Right renal pelvis (tissue), 4 donors: ENCODE measurements at places on chromosomes 5 and 9. TPM values are rescaled to one million over a fixed set of nuclear protein-coding genes. Genes with fewer than 3 reads are reported as not detected.

GRCh38 chr5:176882567-176882903 lies 16.6 kb downstream of the HK3 start:
- no peak for DNase-seq

The PALM2AKAP2 gene
- polyA plus RNA-seq: 9.1 TPM

DNA sequence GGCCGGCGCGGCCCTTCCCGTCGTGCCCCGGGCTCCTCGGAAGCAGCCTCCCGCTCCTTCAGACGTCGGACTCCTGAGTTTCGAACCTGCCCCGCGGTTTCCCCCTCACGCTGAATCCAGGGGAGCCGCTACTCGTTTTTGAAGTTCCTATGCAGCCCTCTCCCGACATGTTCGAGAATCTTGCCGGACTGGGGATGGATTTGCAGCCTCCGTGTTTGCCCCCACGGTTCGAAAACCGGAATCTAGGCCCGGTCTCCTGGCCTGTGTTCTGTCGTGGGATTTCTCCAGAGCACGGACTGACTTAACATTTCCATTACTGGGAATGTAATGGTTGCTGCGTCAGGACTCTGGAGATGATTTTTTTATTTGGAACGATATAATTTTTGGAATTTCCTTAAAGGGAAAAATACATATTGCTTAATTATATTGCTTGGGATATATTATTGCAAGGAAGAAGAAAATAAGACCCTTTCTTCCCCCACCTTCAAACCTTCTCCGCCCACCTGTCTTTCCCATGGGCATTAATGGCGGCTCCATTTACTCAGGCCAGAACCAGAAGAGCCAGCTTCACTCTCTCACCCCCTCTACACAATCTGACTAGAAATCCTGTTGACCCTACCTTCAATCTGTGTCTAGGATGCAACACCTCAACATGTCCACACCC lies 8.5 kb upstream of the MGAT1 start:
- DNase-seq: no peak

DNA sequence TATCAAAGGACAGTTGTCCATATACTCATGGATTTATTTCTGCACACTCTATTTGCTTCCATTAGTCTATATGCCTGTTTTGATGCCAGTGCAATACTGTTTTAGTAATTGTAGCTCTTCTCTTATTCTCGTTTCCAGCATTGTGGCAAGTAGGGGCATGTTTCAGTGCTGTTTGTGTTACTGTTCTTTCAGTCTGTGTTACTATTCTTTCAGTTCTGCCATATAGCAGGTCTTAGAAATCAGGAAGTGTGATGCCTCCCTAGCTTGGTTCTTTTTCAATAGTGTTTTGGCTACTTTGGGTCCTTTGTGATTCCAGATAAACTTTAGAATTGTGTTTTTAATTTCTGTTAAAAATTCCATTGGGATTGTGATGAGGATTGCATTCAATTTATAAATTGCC lies 180.5 kb upstream of the PTPRD start:
- no peak for DNase-seq

The INIP gene
- polyA plus RNA-seq: 38.4 TPM

- no peak for DNase-seq
Measured at GRCh38 chr5:127515693-127516440, 1.6 kb upstream of the PRRC1 start.

DNA sequence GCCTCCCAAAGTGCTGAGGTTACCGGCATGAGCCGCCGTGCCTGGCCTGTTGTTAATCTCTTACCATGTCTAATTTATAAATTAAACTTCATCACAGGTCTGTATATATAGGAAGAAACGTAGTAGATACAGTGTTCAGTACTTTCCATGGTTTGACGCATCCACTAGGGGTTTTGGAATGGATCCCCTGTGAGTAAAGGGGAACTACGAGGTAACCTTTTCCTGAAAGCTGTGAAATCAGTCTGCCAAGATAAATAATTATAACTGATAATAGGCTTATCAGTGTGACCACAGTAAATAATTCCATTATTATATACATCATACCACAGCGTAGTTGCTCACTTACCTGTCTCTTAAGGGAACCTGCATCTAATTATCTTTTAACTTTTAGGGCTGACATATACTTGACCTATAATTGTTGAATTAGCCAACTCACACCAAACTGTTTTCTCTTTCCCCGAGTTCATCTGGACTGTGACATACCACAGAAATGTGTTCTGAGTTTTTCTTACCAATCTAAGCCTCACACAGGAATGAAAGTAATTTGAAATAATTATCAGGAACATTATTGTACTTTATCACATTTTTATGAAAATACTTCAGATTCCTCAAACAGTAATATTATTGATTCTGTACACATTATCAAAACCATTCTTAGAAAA lies 42.9 kb downstream of the DAPK1 start:
- no peak for DNase-seq

- no peak for DNase-seq
Measured at GRCh38 chr5:153660919-153661318, 170.4 kb downstream of the GRIA1 start.

The KIAA0825 gene
- polyA plus RNA-seq: 5.1 TPM

- DNase-seq: no peak
Measured at GRCh38 chr9:110809038-110809595, 140.5 kb downstream of the MUSK start.

DNA sequence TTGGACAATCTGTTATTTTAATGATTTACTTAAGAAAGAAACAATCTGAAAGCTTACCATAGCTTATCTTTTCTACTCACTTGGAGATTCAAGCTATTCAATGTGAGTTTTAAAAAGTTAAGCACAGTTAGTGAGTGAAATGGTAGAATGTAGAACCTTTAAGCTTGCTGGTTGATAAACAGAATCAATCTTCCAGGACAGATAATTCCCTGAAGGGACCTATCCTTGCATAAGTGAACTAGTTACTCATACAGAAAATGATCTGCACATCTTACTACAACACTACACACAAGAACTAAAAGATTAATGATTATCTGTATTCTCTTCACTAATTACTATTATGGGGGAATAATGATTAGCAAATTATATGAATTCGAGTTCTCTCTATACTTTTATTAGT lies 165.6 kb downstream of the PALM2AKAP2 start:
- DNase-seq: no peak

DNA sequence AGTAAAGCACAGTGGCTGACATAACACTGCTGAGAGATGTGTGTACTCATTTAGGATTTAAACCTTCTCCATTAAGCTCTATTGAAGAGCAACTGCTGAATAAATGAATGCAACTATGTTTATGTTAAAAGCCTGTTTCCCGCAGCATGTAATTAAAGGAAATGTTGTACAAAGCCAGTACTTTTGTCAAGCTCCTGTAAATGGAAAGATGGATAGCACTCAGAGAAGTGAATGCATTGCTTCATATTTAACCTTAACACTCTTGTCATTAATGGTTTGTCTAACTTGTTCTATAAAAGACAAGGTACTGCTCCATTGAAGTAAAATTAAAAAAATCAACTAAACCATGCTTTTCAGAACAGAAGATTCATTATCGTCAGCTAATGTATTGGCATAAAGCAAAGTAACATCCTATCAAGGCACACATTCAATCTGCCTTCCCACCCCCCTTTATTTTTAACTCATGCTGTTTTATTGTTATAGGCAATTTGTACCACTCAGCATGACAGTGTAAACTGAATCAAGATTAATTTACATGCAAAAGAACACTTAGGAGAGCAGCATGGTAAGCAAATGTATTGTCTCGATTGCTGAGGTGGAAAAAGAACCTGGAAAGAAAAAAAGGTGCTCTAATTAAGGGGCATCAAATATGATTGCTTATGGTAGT lies 240.9 kb upstream of the TBCA start:
- no peak for DNase-seq

GRCh38 chr5:40680741-40681362 lies 1.1 kb downstream of the PTGER4 start:
- DNase-seq: no peak

- no peak for DNase-seq
Measured at GRCh38 chr5:154315196-154315595, 124.7 kb downstream of the GALNT10 start.

- no peak for DNase-seq
Measured at GRCh38 chr9:110950041-110950645, 88.1 kb downstream of the LPAR1 start.

The CNTNAP3 gene
- 4.6 TPM for polyA plus RNA-seq

The KCNN2 gene
- polyA plus RNA-seq: 4.2 TPM

- DNase-seq: no peak
Measured at GRCh38 chr9:125649315-125649714, 57.7 kb downstream of the MAPKAP1 start.

- DNase-seq: no peak
Measured at GRCh38 chr5:107456281-107456715, 214.4 kb downstream of the EFNA5 start.

The ORM2 gene
- 0.17 TPM for polyA plus RNA-seq

The FBXL7 gene
- 25.9 TPM for polyA plus RNA-seq

DNA sequence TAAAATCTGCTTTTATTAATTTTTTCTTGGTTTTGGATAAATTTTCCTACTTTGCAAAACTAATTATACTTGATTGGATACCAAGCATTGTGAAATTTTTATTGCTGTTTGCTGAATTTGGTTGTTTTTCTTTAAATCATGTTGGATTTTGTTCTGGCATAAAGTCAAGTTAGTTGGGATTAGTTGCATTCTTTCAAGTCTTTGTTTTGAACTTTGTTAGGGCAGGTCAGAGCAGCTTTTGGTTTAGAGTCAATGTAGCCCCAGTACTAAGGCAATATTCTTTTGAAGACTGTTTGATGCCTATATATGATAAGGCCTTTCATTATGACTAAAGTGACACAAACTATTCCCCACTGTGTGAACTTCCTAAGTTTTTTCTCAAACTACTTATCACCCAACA lies 531.1 kb downstream of the RASEF start:
- no peak for DNase-seq

The SYK gene
- polyA plus RNA-seq: 35.0 TPM

- DNase-seq: no peak
Measured at GRCh38 chr5:119358901-119359603, 3.2 kb downstream of the TNFAIP8 start.

- DNase-seq: no peak
Measured at GRCh38 chr9:84691634-84692033, 22.1 kb downstream of the NTRK2 start.

- DNase-seq: no peak
Measured at GRCh38 chr5:160693831-160694465, 158.1 kb downstream of the ATP10B start.

GRCh38 chr5:92678640-92679039 lies 902.4 kb downstream of the NR2F1-AS1 start:
- no peak for DNase-seq

DNA sequence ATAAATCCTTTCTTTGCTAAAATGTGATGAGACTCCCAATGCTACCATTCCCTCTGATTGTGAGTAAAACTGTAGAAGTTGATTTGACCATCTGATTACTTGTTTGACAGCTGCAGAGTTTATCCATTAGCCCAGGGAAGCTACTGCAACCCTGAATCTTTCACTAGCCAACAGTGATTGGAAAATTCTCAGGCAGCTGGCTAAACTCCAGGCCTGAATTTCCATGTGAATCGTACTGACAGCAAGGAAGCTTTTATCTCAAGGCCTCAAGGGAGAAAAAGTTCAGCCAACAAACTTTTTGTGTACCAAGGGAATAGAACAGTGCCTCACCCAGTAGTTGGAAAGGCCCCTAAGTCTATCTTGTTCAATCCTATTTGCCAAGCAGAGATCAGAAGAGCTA lies 246.7 kb upstream of the TRPM3 start:
- DNase-seq: no peak

GRCh38 chr5:153654504-153655200 lies 164.2 kb downstream of the GRIA1 start:
- DNase-seq: no peak

The CDH18 gene
- 2.0 TPM for polyA plus RNA-seq

- no peak for DNase-seq
Measured at GRCh38 chr9:21317956-21318923, 13.1 kb upstream of the IFNA5 start.

DNA sequence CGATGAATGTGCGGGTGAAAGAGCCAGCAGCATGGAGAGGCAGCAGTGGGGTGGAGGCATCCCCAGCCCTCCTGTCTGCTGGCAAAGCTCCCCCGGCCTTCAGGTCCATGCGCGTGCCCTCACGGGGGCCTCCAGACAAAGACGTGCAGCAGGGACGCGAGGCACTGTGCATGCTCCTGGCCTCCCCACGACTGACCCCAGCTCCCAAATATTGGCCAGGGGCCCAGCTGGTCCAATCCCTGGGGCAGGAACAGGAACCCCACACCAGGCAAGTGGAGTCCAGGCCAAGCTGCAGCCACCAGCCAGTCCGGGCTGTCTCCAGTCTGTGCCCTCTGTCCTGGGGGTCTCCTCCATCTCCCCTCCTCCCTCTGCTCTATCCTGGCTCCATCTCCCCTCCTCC lies 33.5 kb upstream of the LRRC14B start:
- DNase-seq: no peak

The NUTM2G gene
- 0.59 TPM for polyA plus RNA-seq

The SLIT3 gene
- polyA plus RNA-seq: 60.5 TPM

- DNase-seq: no peak
Measured at GRCh38 chr5:71786337-71787055, 67.4 kb downstream of the CARTPT start.

GRCh38 chr5:39498278-39498952 lies 73.6 kb upstream of the DAB2 start:
- no peak for DNase-seq

- DNase-seq: no peak
Measured at GRCh38 chr9:76415731-76416130, 21.5 kb upstream of the RFK start.

The TAF11L5 gene
- polyA plus RNA-seq: not detected

The PTGDS gene
- 38.1 TPM for polyA plus RNA-seq

- no peak for DNase-seq
Measured at GRCh38 chr9:1458503-1458902, 408.3 kb downstream of the DMRT2 start.

GRCh38 chr5:132228241-132229035 lies 785 bp upstream of the P4HA2 start:
- DNase-seq: no peak

DNA sequence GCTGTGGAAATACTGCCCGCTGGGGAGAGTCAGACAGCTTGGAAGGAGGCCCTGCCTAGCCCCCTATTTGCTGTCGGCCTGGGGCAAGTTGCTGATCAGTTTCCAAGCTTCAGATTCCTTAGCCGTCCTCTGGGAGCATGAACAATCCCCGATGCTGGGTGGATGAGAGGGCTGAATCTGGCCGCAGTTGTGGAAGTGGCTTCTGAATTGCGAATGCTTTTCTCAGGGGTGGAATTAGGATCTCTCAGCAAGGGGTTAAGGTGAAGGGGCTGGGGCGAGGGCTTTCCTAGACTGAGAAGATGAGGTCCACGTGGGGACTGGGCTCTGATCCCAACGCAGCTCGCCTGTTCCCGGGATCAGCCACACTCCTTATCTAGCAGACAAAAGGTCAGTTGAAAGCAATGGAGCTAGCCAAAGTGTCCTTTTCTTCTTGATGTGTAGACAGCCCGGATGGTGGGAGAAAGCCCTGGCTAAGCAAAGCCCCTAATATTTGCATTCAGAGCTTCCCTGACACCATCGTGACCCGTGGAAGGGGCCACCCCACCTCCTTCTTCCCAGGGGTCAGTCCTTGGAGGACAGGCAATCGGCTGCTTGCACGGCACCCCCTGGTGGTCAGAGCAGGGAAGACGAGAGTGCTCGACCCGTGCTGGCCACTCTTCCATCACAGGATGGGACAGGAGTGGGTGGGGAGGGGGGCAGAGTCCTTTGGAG lies 54.9 kb downstream of the COL15A1 start:
- DNase-seq: peak; percentile 30
